ENCODE measurements at places on chromosomes 11 and 22.

GRCh38 chr11:47288066-47288465 lies 18.1 kb downstream of the MADD start:
- no peak for DNase-seq

DNA sequence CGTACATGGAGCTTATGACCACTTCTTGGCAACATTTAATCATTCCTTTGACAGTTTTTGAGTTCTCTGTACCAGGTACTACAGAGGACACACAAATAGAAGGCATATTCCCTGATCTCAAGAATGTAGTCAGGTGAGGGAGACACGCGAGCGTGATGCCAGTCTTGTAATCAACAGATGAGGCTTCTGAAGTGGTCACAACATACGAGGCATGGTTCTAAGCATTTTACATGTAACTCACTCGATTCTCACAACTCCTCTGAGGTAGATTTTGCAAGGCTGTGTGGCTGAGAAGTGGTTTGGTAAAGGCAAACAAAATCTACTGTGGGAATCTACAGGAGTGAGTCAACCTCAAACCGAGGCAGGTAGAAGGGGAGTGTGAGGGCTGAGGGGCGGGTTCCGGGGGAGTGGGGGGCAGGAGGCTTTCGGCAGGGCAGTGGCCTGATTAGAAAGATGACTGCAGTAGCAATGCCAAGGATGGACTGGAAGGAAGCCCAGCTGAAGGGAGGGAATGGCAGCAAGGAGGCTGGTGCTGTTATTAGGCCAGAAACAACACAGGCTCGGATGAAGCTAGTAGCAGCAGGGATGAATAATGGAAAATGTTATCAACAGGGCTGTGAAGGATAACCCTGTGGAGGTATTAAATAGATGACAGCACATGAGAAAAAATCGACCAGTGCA lies 63.8 kb downstream of the ST14 start:
- DNase-seq, result no peak

- DNase-seq, result peak; percentile 61
Observed at GRCh38 chr11:73393479-73394415, 17.5 kb downstream of the RELT start.

DNA sequence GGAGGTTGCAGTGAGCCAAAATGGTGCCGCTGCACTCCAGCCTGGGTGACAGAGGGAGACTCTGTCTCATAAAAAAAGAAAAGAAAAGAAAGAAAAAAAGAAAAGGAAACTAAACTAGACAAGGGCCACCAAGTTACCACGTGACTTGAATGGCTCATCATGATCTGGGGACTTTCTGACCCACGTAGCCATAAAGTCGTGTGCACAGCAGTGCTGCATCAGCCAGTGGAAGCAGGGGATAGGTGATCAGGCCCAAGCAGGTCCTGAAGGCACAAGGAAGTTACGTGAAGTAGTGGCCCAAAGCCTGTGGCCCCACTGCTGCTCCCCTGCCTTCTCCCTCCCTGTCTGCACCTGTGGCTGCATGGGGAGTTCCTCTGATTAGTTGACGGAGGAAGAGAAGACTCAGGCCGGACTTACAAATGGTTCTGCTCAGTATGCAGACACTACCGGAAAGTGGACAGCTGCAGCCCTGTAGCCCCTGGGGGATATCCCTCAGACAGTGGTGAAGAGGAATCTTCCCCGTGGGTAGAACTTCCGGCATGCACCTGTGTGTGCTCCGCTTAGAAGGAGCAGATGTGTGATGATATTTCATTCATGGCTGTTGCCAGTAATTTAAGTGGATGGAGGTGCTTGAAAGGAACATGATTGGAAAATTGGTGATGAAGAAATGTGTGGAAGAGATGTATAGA lies 18.2 kb upstream of the CD81 start:
- DNase-seq, result no peak

DNA sequence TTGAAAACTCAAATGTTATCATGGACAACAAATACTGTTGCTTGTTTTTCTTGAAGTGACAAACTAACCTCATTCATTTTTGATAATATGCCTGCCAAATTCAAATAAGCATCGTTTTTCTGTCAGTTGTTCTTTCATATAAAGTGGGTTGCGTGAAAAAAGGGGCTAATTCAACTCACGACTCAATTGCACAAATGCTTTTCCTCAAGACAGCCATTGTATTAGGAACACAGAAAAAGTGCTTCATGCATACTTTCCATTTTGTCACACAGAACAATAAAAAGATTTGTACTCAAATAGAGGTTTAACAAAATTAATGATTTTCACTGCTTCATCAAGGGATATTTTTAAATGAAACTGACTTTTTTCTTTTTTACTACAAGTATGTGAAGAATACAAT lies 94.6 kb upstream of the ALKBH3 start:
- no peak for DNase-seq

- peak; percentile 91 for DNase-seq
Observed at GRCh38 chr11:35214792-35215193, 75.8 kb downstream of the CD44 start.

DNA sequence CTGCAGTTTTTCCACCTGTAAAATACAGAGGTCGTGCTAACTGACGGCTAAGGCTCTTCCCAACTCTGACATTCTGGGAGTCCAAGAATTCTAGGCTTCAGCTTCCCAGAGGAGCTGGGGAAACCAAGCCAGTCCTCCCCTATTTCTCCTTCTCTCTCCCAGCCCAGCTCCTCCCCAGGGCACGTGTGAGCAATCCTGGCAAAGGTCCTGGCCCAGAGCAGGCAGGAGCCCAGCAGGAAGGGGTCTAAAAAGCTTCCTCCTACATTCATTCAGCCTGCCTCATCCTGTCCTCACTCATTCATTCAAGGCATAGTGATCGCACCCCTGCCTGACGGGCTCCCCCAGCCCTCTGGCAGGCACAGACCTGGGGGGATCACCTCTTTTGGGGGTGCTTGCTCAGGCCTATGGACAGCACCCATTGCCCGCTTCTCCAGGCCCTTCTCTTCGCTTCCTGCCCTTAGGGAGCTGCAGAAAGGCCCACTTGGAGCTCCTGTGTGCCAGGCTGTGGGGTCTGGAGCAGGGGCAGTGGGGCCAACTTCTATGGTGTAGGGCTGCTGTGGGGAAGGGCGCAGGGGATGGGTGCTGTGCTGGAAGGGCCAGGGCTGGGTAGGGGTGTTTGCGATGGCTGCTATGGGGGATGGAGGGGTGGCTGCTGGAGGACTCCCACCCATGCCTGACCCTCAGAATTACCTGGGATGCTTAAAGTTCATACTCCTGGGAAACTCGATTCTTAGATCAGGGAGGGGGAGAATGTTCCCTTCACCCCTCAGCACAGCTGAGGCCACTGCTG lies 9.8 kb downstream of the KCNC1 start:
- peak; percentile 3 for DNase-seq

GRCh38 chr11:47524291-47524874 lies 28.5 kb downstream of the CELF1 start:
- no peak for DNase-seq

DNA sequence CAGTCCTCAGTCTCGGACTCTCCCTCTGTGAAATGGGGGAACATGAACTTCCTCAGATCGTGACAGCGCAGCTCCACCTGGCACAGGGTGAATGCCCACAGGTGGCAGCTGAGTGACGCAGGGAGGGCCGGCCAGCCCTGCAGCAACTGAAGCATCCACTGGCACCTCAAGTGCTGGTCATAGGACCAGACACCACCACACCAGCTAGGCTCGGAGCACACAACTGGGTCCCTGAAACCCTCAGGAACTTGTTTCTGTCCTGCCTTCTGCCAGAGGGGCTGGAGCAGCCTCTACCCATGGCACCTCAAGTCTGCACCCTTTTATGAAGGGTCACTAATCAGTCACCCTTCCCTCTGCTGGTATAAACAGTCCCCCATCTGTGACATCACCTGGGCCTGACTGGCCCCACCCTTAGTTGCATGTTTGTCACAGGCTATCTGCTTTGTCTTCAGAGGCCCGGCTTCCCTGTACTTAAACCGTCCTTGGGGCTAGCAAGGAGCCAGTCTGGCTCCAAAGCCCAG lies 7.4 kb upstream of the CDC42BPG start:
- DNase-seq, result no peak

GRCh38 chr11:43687120-43687791 lies 6.7 kb downstream of the HSD17B12 start:
- no peak for DNase-seq

GRCh38 chr11:47257177-47257516 lies 649 bp upstream of the NR1H3 start:
- DNase-seq, result no peak

DNA sequence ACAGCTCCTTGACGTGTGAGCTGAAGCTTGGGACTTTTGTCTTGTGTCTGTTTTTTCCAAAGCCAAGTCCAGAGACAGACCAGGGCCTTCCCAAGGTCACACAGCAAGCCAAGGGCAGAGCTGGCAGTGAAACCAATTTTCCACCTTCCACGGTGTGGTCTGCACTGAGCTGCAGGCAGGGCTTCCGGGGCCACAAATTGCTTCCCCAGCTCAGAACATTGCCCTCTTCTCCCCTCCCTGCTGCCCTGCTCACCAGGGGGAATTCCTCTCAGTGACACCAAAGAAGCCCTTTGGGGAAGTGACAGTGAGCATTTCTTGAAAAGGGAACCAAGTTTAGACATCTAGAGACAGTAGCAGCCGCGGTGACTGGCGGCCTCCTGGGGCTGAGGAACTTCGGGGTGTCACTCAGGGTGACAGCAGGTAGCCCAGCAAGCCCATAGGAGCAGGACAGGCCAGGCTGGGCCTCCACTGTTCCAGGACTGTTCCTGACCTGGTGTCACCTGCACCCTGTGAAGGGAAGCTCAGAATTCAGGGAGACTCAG lies 9.2 kb downstream of the FXYD2 start:
- DNase-seq, result no peak

DNA sequence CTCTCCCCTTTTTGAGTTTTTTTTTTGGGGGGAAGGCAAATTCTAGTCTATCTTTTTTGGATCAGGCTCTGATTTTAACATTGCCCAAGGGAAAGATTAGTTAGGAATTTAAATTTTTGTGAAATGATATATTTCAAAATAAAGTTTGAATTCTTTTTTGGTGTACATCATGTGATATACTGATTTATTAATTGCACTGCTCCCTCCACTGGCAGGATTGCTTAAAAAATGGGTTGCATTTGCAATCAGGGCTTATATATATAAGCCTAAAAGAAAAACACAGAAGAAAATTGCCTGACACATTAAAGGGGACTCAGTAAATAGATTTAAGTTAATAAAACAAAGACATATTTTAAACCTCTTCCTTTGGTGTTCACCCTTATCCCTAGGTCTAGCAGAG lies 1.2 kb downstream of the DYNC2H1 start:
- peak; percentile 57 for DNase-seq

- DNase-seq, result peak; percentile 25
Observed at GRCh38 chr11:45180848-45181192, 34.4 kb downstream of the PRDM11 start.

DNA sequence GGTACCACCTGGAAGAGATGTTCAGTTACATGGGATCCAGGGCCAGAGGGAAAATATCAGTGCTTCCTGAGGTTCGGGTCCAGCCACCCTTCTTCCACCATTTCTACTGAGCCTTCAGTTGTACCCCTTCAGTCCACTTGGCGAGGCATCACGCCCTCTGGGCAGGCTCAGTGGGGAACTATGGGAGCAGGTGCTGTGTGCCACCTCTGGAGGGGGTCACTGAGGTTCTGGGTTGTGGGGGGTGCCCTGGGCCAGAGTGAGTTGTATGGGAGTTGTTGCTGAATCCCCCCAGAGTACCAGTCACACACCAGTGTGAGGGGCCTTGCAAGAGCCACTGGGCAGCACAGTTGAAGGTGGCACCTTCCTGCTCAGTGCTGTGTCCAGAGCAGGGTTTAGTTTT lies 2.7 kb upstream of the SREBF2 start:
- DNase-seq, result no peak

DNA sequence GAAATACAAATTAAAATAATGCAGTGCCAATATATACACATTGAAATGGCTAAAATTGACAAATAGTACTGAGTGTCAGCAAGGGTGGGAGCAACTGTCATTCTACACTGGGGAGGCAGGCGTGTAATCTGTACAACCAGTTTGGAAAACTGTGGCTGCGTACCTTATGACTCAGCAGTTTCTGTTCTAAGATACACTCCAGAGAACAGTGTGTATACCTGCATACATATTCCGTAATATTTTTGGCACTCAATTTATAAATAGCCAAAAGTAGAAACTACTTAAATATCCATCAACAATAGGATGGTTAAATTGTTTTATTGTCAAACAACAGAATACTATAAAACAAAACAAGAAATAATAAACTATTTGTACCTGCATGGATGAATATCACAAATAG lies 57.6 kb downstream of the RNF169 start:
- no peak for DNase-seq

GRCh38 chr11:63698976-63699733 lies 17.9 kb downstream of the RTN3 start:
- no peak for DNase-seq

- no peak for DNase-seq
Observed at GRCh38 chr11:105274631-105275030, 135.1 kb upstream of the CARD18 start.

DNA sequence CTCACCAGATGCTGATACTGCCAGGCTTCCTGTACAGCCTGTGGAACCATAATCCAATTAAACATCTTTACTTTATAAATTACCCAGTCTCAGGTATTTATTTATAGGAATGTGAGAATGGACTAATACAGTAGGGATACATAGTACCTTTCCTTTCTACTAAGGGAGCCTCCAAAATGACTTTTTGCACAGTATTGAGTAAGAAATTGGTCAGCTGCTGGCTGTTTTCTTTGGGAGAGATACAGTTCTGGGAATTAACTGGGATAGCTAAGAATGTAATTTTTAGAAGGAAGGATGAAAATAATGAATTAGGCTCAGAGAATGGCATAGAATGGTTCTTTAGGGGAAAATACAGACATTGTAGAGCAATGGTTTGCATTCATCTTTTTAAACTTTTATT lies 426.0 kb upstream of the DDI1 start:
- no peak for DNase-seq

DNA sequence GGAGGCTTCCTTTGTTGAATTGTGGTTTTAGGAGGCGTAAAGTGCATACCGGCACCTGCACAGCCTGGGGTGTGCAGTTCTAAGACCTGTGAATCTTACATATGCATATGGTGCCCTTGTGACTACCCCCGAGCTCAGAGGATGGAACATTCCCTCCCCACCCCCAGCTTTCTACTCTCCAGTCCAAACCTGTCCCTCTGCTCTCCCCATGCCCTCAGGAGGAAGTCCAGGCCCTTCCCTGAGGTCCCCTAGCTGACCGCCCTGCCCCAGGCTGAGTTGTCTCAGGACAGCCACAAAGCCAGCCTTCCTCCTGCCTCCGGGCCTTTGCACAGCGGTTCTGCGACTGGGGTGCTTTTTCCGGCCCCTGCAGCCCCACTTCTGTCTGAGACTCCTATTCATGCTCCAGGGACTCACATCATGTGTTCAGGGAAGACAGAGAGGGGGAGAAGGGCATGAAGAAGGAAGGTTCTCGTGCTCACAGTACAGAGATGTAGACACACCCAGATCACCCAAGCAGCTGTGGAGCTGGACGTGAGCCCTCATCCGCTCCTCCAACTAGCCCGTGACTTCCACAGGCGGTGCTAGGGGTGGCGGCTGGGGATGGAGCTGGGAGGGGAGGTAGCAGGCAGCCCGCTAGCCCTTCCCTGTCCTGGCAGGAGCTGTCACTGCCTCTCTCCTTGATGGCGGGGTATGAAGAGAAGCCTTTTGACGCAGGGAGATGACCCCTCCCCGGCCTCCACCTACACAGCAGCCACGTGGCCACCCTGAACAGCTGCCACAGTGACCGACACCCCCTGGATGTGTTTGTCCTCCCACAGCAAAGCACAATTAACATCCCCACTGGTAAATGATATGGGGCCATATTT lies 50.8 kb downstream of the FLRT1 start:
- DNase-seq, result no peak

Data from HFFc6 (cell line).